ENCODE measurements at places on chromosomes 7 and 10. TPM values are rescaled to one million over a fixed set of nuclear protein-coding genes. Genes with fewer than 3 reads are reported as not detected.

The RAMP3 gene
- not detected for total RNA-seq

The SAP25 gene
- total RNA-seq: not detected

The BNIP3 gene
- 31.1 TPM for total RNA-seq

The GNAI1 gene
- 48.4 TPM for total RNA-seq

The TRAPPC14 gene
- 15.8 TPM for total RNA-seq

The LRRC18 gene
- not detected for total RNA-seq

The NPC1L1 gene
- total RNA-seq: not detected

The NPY gene
- not detected for total RNA-seq

The OR2A1 gene
- not detected for total RNA-seq

The GPNMB gene
- 15.1 TPM for total RNA-seq

The PAX4 gene
- total RNA-seq: not detected

The PNLIPRP3 gene
- total RNA-seq: 13.4 TPM

The DDIT4 gene
- total RNA-seq: 302 TPM

The ZNF273 gene
- total RNA-seq: 5.5 TPM

The TSPAN13 gene
- total RNA-seq: 22.5 TPM

The CAV1 gene
- total RNA-seq: 1,415 TPM

The AGBL3 gene
- 1.3 TPM for total RNA-seq

The KIF20B gene
- 30.4 TPM for total RNA-seq

The POLR2J2 gene
- 5.9 TPM for total RNA-seq

The ADCY1 gene
- total RNA-seq: 0.56 TPM

The UNCX gene
- total RNA-seq: not detected

The TECPR1 gene
- 8.1 TPM for total RNA-seq

The TRIM74 gene
- 0.07 TPM for total RNA-seq

The TMEM229A gene
- total RNA-seq: not detected

The MAT1A gene
- not detected for total RNA-seq

The VIPR2 gene
- not detected for total RNA-seq

The SMO gene
- 10.9 TPM for total RNA-seq

The MINDY3 gene
- total RNA-seq: 28.8 TPM

The CDHR3 gene
- total RNA-seq: 1.7 TPM

The ARHGEF35 gene
- 13.7 TPM for total RNA-seq

The ABCB1 gene
- not detected for total RNA-seq

The FAM53B gene
- total RNA-seq: 17.3 TPM

The ACTR3C gene
- 2.9 TPM for total RNA-seq

The DHTKD1 gene
- total RNA-seq: 25.8 TPM

The SP4 gene
- 4.1 TPM for total RNA-seq

The MDFIC gene
- 15.1 TPM for total RNA-seq

The ZNF394 gene
- 14.7 TPM for total RNA-seq

The NUTM2A gene
- total RNA-seq: 1.3 TPM

The OPN4 gene
- not detected for total RNA-seq

The FFAR4 gene
- not detected for total RNA-seq

The ENTPD7 gene
- 13.3 TPM for total RNA-seq

The CNOT4 gene
- 14.7 TPM for total RNA-seq

The SFRP5 gene
- not detected for total RNA-seq

The OR2A12 gene
- not detected for total RNA-seq

The PVRIG gene
- total RNA-seq: not detected

The TEX47 gene
- total RNA-seq: not detected

The GPR26 gene
- not detected for total RNA-seq

The CFAP46 gene
- 1.8 TPM for total RNA-seq

The TMEM176A gene
- total RNA-seq: not detected

The MYL7 gene
- not detected for total RNA-seq

The HEPACAM2 gene
- not detected for total RNA-seq

The GATA3 gene
- 8.3 TPM for total RNA-seq

The COL1A2 gene
- total RNA-seq: 0.60 TPM

Data from foreskin keratinocyte (primary cell).